Activated CD8-positive, alpha-beta T cell treated with anti-CD3 and anti-CD28 coated beads for 36 hours (primary cell): ENCODE measurements at places on chromosomes 7 and 10. TPM values are rescaled to one million over a fixed set of nuclear protein-coding genes. Genes with fewer than 3 reads are reported as not detected.

GRCh38 chr10:3723766-3724165 lies 61.2 kb downstream of the KLF6 start:
- no peaks in the 10 kb centered on the region for H3K27me3 ChIP-seq
- no peak overlapping the region for H3K4me3 ChIP-seq
- no peaks in the 10 kb centered on the region for H3K36me3 ChIP-seq
- no peak overlapping the region for H3K27ac ChIP-seq
- H3K4me1 ChIP-seq, result no peaks in the 10 kb centered on the region
- DNase-seq, result no peak

GRCh38 chr10:72248468-72249151 lies 25.1 kb upstream of the DDIT4 start:
- no peaks in the 10 kb centered on the region for H3K36me3 ChIP-seq
- peak; percentile 89 for DNase-seq
- peak overlapping the region; percentile 93 for H3K27ac ChIP-seq
- H3K4me3 ChIP-seq, result peak overlapping the region; percentile 77
- no peaks in the 10 kb centered on the region for H3K27me3 ChIP-seq
- H3K4me1 ChIP-seq, result peaks cover 72% of the 10 kb centered on the region

DNA sequence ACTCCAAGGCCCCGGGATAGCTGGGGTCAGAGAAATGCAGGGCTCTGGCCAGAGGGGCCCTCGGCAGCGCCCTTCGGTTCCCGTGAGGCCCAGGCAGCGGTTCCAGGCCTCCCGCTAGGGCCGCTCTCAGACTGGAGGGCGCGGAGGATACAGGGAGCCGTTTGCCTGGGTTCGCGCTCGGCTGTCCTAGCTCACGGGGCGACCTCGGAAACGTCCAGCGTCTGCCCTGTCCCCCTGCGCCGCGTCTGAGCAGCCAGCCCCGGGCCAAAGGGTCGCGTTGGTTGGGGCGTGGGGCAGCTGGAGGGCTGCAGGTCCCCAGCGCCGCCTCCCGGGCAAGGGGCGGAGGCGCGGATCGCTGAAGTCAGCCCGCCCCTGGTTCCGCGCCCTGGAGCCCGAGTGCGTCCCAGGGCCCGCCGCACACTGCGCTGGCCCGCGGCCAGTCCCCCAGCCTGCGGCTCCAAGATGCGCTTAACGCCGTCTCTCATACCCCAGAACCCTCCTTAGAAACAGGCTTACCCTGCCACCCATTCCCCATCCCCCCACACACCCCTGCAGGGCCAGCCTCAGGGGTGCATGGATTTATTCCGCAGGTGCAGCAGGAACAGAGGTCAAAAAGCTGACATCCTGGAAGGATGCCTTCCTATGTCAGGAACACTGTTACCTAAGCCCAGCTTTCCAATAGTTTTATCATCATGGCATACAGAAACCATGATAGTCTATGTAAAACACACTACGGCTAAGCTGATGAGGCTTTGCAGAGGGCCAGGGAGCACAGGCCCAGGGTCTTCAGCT lies 22.1 kb upstream of the OPN4 start:
- no peak for DNase-seq
- no peak overlapping the region for H3K27ac ChIP-seq
- no peak overlapping the region for H3K4me3 ChIP-seq
- no peaks in the 10 kb centered on the region for H3K4me1 ChIP-seq

- no peaks in the 10 kb centered on the region for H3K27me3 ChIP-seq
- H3K4me3 ChIP-seq, result no peak overlapping the region
- peaks cover 73% of the 10 kb centered on the region for H3K4me1 ChIP-seq
- H3K36me3 ChIP-seq, result peaks cover 3% of the 10 kb centered on the region
These were observed 40.9 kb downstream of the CCNY start for GRCh38 chr10:35377050-35377728.

GRCh38 chr10:21195252-21195651 lies 298.1 kb upstream of the NEBL start:
- H3K36me3 ChIP-seq, result no peaks in the 10 kb centered on the region
- no peaks in the 10 kb centered on the region for H3K4me1 ChIP-seq
- no peak for DNase-seq
- H3K27me3 ChIP-seq, result peaks cover 6% of the 10 kb centered on the region
- no peak overlapping the region for H3K4me3 ChIP-seq

- H3K27ac ChIP-seq, result no peak overlapping the region
- no peak for DNase-seq
- H3K36me3 ChIP-seq, result no peaks in the 10 kb centered on the region
- H3K4me3 ChIP-seq, result no peak overlapping the region
These were observed 36.5 kb downstream of the SKIDA1 start for GRCh38 chr10:21488957-21489446.

GRCh38 chr7:148014541-148014940 lies 576.0 kb upstream of the C7orf33 start:
- H3K4me1 ChIP-seq, result no peaks in the 10 kb centered on the region
- no peak overlapping the region for H3K27ac ChIP-seq
- H3K36me3 ChIP-seq, result no peaks in the 10 kb centered on the region
- no peak for DNase-seq
- peaks cover 2% of the 10 kb centered on the region for H3K27me3 ChIP-seq

The ENTPD1 gene
- 4.4 TPM for total RNA-seq

The ZCWPW1 gene
- total RNA-seq, result 3.6 TPM

The CALCR gene
- not detected for total RNA-seq

The CYP3A7 gene
- total RNA-seq, result not detected

The GPER1 gene
- 0.16 TPM for total RNA-seq

The ANKRD61 gene
- total RNA-seq, result 0.27 TPM

The SEMA3C gene
- total RNA-seq, result not detected

The VWA2 gene
- total RNA-seq, result not detected

The CFAP69 gene
- 0.07 TPM for total RNA-seq

The GRB10 gene
- total RNA-seq, result 5.6 TPM

The ASZ1 gene
- total RNA-seq, result not detected
